GF-D8 (cell line): ENCODE measurements at places on chromosomes 16 and 17.

GRCh38 chr16:68468842-68469241, 20.5 kb upstream of the SMPD3 start:
- no peak for DNase-seq

DNA sequence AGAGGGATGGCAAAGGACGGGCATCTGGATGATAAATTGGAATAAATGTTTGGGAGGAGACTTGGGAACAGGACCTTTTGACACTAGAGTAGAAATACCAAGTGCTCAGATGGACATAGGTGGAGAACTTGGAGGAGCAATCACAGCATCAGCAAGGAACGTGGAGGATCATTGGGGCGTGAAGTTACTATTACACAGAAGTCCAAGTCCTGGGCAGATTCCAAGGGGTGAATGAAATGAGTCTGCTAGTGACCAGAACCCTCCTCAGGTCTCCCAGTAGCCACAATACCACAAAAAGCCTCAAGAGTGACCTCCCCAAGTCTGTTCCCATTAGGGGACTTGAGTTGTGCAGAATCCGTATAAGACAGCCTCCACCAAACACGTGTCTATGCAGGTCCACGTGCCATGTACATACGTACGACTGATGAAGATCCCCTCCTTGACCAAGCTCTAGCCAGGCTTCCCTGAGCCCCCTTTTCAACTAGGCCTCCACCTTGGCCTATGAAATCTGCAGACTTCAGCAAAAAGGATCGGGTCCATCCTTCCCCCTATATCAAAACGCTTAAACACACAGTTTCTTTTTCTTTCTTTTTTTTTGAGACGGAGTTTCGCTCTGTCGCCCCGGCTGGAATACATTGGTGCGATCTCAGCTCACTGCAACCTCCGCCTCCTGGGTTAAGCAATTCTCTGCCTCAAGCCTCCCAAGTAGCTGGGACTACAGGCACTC, 2.2 kb downstream of the C17orf67 start:
- no peak for DNase-seq

- no peak for DNase-seq
Observed at GRCh38 chr17:15468126-15468525, 705 bp upstream of the CDRT4 start.

GRCh38 chr16:69410219-69410990, 14.0 kb upstream of the CYB5B start:
- no peak for DNase-seq

DNA sequence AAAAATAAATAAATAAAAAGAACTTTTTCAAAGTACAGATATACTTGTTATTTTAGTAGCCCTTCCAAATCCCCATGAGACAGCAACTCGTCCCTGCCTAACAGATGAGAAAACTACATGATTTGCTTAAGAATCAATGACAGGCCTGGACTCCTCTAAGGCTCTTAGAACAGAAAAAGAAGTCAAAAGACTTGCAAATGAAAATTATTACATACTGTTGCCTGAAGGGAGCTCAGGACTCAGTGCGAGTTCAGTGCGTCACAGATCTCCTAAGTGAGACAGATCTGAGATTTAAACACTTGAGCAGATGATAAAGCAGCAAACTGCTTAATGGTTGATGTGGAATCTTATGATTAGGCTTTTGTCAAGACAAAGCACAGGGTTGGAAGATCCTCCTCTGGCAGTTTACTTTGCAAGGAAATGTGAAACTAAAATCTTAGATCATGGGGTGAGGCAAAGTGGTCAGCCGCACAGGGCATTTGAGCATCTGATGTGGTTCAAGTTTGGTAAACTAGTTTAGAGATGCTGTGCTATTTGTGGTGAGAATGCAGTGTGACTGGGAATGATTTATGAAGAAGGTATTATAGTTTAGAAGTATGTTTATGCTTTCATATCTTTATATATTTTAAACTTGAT, 138.1 kb downstream of the TRIM37 start:
- no peak for DNase-seq

DNA sequence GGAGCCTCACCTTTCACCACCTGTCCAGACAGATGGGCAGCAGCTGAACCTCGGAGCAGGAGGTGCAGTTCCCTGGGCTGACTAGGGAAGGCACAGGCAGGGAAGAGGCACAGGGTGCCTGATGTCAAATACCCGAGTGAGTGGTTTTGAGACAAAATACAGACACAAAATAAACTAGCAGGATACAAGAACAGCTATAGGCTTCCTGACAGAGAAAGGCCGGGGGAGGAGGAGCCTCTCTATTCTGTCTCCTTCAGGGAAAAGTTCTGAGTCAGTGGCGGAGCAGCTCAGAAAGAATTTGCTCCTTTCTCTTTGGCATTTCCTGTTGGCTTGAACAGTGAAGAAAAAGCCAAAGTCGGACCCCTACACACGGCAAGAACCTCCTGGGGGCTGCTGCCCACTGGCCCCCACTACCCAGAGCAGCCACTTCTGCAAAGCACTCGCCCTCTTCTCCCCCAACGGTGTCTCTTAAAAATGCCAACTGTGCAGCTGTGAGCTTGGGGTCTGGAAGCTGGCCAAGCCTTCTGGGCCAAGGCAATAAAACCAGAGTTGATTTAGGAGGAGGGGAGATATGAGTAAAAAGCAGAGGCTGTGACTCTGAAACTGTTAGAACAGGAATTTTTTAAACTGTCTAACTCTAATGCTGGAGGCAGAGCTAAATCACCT, 14.4 kb upstream of the FAAP100 start:
- peak; percentile 78 for DNase-seq

- DNase-seq = no peak
Observed at GRCh38 chr16:54253118-54253517, 33.5 kb downstream of the IRX3 start.
